COLO829 (cell line): ENCODE measurements at places on chromosomes 12 and 14.

- DNase-seq, result no peak
Measured at GRCh38 chr12:121576851-121577391, 3.9 kb downstream of the KDM2B start.

- no peak for DNase-seq
Measured at GRCh38 chr12:124466216-124467128, 100.9 kb downstream of the NCOR2 start.

DNA sequence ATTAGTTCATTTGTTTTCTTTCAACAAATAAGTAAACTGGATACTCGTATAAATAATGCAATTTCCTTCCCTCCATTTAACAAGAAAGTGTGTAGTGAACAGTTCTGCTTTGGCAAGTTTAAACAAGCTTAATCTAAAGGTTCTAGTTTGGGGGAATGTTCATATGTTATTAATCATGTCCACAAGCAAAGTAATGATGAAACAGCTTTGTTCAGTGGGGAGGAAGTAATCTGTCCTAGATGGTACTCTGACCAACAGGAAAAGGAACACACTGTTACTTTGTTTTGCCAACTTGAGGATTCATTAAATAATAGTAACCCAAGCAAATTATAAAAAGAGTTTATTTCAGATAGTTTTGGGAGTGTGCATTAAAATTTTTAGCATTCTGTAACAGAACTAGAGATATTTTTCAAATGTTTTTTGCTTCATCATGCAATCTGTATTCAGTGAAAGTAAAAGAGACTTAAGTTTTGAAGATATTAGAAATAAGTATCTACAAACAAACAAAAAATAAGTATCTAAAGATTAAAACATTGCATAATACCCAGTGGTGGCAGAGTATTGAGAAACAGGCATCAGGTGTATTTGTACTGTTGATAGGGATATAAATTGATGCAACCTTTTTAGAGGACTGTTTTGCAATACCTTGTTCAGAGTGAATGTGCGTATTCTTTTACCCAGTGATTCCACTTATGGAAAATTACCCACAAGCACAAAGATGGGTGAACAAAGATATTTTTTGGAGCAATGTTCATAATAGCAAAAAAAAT, 61.1 kb downstream of the RAB35 start:
- no peak for DNase-seq

DNA sequence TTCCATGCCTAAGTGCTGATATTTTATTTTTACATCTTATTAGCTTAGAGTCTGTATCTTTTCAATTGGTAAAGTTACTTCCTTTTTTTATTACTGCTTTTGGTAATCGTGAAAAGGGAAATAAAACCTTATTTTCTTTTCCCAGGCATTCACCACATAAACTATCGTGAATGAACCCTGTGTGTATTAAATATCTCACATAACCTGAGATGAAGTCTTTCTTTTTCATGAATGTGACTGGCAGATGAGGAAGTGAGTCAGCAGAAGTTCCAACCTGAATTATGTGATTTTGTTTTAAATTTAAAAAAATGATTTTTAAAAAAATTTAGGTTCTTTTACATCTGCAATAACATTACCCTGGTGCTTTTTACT, 26.0 kb downstream of the MYBPC1 start:
- DNase-seq, result peak; percentile 68

- no peak for DNase-seq
Measured at GRCh38 chr12:4530982-4531586, 7.6 kb upstream of the RAD51AP1 start.

- DNase-seq, result no peak
Measured at GRCh38 chr12:80791863-80792262, 75.2 kb downstream of the MYF5 start.

DNA sequence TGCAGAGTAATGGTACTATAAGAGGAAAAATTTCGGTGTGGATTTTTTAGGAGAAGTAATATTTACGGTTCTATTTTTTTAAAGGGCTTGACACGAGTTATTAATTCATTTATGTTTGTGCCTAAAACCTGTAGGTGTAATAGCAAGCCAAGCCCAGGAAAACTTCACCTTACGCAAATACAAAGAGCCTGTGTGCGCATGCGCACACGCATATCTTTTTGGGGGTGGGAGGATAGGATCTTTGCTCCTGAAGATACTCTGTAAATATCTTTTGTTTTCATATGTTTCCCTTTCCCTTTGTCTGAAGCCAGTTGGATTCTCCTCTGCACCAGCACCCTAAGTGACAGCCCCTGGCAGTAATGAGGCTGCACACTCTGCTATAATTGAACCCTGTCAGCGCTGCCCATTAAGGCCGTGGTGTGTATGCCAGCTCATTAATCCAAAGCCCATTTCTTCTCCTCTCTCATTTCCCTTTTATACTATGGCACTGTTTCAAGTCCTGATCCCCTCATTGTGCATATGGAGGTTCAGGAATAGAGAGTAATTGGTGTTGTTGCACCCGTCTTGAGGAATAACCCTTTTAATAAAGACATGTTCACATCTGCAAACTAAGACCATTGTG, 327.2 kb upstream of the E2F7 start:
- no peak for DNase-seq

DNA sequence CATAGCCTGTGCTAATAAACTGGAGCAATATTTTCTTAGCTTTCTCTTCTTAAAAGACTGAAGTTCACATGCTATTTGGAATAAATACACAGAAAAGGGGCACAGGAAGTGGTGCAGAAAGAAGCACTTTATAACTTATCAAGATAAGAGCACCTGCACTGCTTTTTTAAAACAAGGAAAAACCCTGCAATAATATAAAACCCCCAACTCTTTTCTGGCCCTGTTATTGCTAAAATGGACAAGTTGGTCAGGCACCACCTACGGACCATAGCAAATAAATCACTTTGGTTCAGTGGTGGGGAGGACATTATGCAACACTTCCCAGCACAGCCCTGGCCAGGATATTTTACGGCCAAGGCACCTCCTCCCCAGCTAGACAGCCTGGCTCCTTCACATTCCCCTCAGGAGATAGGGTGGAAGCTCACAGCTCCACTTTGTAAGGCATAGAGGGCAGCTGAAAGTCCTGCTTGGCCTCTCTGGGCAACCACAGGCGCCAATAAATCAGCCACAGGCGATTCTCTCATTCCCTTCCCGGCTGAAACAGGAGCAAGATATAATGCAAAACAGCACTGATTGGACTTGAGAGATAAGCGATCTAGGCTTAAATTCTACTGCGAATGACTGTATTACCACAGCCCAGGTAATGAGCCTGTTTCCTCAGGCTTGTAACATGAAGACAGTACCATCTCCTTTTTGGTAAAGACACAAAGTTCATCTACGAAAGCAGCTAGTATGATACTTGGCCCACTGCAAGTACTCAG, 2.0 kb downstream of the ZBTB25 start:
- DNase-seq, result no peak

- DNase-seq, result peak; percentile 8
Measured at GRCh38 chr12:85448548-85449139, 168.6 kb downstream of the ALX1 start.

GRCh38 chr12:88884600-88884999, 304.3 kb upstream of the KITLG start:
- DNase-seq, result no peak

DNA sequence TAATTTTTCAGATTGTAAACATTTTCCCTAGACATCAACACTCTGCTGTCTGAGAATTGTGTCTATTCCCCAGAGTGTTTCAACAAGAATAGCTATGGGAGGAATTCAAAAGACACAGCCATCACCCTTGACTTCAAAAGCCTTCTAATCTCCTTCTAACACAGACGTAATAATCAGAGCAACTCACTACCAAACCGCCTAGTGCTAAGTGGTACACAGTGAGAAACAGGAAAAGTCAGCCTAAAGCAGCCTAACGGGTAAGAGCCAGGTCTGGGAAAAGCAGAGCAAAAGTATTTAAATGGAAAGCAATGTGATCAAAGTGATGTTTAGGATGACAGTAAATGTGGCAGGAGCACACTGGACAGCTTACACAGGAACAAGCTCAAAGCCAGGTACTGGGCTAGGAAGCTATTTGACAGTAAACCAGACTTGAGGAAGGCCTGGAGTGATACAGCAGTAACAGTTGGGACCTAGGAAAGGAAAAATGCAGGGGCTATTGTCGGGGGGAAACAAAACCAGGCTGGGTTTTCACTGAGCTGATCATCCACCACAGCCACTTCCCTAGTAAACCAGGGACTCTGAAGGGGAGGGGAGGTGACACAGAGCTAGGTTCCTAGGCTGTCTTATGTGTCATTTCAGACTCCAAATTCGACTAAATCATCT, 29.4 kb downstream of the CORO1C start:
- no peak for DNase-seq

DNA sequence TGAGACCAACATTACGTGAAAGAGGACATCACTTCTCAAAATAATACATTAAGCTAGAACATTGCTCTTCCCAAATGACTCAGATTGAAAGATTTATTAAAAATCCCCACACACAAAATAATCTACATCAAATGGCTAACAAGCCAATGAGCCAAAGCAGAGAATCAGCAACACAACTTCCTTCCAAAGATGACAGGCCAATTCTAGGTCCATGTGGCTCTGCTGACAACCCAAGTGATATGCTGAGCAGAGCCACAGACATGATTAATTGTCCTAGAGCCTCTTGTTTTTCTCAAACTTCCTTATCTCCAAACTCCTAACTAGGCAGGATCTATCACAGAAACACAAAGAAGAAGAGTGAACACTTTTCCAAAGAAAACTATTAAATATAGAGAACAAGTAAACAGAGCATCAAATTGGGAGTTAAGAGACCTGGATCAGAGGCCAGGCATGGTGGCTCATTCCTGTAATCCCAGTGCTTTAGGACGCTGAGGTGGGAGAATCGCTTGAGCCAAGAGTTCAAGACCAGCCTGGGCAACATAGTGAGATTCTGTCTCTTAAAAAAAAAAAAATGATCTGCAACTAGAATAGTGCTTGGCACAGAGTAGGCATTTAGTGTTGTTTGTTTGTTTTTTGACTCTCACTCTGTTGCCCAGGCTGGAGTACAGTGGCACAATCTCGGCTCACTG, 38.5 kb downstream of the SENP1 start:
- DNase-seq, result no peak

DNA sequence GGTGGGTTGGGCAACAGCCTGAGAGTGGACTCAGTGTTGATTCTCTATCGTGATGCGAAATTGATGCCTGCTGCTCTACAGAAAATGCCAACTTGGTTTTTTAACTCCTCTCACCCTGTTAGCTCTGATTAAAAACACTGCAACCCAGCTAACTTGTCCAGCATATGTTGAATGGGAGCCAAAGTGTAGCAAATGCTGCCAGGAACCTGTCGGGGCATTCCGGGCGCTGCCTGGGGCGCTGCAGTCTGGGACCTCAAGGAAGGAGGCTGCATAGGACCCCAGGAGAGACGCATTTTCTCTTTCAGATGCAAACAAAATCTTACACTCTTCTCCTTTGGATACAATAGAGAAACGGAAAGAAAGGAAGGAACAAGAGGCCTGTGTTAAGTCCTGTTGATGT, 3.9 kb downstream of the B3GNT4 start:
- DNase-seq, result no peak

DNA sequence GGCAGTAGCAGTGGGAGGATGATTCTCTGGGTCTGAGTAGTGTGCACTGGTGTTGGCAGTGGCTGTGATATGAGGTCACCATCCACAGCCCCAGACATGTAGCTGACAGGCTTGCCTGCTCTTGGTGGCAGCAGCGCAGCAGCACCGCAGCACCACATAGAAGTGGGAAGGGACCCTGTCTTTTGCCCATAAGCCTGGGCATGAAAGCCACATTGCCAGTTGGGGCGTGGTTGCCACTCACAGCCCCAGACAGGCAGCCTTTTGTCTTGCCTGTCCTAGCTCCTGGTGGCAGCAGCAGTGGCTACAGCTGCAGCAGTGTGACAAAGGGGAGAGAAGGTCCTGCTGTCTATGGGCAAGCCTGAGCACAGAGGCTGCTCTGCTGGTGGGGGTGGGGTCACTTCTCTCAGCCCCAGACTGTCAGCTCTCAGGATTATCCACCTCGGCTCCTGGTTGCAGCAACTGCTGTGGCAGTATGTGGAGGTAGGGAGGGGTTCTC, 71.5 kb downstream of the BRMS1L start:
- DNase-seq, result no peak

DNA sequence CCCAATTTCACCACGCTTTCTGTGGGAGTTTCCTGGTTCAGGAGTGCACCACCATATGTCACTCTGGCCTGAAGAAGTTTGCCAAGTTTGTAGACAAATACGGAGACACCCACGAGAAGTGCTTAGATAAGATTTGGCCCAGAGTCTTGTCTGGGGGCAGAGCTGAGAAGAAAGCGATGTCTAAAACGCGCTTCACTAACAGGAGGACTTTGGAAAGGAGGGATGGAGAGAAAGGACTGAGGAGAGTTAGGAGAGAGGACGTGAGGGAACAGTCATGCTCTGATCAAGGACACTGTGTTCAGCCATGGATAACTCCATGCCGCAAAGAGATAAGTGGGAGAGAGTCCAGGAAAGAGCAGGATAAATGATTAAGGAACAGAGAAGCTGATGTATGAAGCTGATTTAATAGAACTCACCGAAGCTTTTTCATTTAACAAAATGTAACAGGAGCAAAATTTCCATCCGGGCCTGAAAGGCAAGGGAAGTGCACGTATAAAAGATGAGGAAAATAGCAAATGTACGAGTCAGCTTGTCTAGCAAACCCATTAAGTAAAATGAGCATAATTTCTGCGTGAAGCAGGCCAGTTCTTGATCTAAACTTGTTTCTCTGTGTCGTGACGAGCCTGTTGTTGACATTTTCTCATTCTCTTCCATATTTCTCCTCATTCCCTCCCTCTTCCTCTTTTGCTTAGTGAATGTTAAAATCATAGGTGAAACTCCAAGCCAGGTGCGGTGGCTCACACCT, 23.4 kb upstream of the MAP3K9 start:
- no peak for DNase-seq

- no peak for DNase-seq
Measured at GRCh38 chr14:93318927-93319326, 13.9 kb downstream of the BTBD7 start.

GRCh38 chr12:62146318-62146717, 113.9 kb upstream of the USP15 start:
- no peak for DNase-seq
